ENCODE measurements at places on chromosomes 1 and 21. TPM values are rescaled to one million over a fixed set of nuclear protein-coding genes. Genes with fewer than 3 reads are reported as not detected.

DNA sequence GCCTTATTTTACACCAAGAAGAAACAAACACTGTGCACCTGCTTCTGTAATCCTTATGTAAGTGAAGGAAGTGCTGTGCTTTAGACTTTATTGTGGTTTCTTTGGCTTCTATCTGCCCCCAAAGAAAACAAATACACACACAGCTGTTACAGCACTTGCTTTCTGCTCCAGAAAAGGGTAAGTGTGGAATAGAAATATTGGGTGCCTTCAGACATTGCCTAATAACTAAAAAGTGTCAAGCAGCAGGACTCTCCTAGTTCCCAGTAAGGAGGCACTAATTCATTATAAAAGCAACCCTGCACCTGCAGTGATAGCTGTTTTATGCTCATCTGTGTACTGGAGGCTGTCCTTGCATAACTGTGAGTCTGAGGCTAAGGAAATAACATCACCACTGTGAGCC, 23.4 kb upstream of the PRRX1 start:
- DNase-seq: no peak

Gene USP48
- 29.3 TPM for total RNA-seq

Gene ADAMTSL4
- total RNA-seq: 33.6 TPM

Gene RXRG
- 1.7 TPM for total RNA-seq
